Right atrium auricular region (tissue), 2 donors: ENCODE measurements at places on chromosomes 13 and 19. TPM values are rescaled to one million over a fixed set of nuclear protein-coding genes. Genes with fewer than 3 reads are reported as not detected.

GRCh38 chr13:79593641-79594275 is 112.8 kb downstream of the NDFIP2 start:
- DNase-seq, result no peak

The CDX2 gene
- not detected for total RNA-seq

The ZGLP1 gene
- total RNA-seq, result 0.90 TPM

The FPR2 gene
- 3.9 TPM for total RNA-seq

The GJB6 gene
- not detected for total RNA-seq

DNA sequence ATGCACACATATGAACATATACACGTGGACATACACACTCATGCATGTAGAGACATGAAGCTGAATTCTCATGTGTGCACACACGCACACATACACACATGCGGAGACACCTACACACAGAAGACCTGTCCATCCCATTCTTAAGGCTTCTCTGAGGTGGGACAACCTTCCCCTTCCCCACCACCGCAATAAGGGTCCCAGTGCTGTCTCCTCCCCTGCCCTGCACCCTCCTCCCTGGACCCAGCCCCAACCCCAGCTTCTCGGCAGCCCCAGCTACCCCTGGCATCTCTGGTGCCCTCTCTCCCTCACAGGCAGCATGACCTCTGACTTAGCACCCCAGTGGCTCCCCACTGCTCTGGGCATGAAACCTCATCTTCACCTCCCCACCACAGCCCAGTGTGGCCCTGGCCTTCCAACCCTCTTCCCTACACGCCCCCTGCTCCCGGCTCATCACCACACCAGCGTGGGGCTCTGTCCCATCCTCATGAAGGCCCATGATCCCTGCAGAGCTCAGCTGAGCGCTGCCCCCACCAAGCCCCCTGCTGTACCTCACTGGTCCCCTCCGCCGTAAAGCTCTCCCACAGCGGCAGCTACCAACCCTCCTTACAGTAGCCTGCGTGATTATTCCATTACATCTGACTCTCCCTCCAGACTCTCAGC is 204.1 kb upstream of the ZNF536 start:
- peak; percentile 46 for DNase-seq

DNA sequence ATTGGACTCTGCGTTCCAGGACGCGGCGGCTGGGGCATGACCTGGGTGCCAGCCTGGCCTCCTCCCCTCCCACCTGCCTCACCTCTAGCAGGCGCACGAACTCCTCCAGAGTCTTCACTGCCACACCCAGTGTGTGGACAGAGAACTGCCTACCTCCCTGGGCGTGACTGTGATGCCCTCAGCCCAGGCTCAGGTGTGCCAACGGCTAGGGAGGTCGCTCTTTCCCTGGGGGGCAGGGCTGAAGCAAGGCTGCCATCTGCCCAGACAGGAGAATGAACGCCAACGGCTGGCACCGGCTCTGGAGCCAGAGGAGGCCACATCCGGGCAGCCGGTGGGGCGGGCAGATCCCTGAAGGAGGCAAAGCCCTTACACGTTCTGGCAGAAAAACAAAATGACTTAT is 11.3 kb downstream of the NANOS3 start:
- no peak for DNase-seq

The C5AR2 gene
- 3.3 TPM for total RNA-seq

- DNase-seq, result no peak
These were observed 10.3 kb downstream of the NEK5 start for GRCh38 chr13:52118595-52118994.

- no peak for DNase-seq
These were observed 51.8 kb upstream of the GPI start for GRCh38 chr19:34313188-34313587.

GRCh38 chr13:65497265-65497664 is 1732.9 kb downstream of the PCDH9 start:
- no peak for DNase-seq

- DNase-seq, result no peak
These were observed 5.8 kb upstream of the TLE2 start for GRCh38 chr19:3034656-3035541.

GRCh38 chr13:40187841-40188591 is 478.4 kb downstream of the FOXO1 start:
- no peak for DNase-seq

DNA sequence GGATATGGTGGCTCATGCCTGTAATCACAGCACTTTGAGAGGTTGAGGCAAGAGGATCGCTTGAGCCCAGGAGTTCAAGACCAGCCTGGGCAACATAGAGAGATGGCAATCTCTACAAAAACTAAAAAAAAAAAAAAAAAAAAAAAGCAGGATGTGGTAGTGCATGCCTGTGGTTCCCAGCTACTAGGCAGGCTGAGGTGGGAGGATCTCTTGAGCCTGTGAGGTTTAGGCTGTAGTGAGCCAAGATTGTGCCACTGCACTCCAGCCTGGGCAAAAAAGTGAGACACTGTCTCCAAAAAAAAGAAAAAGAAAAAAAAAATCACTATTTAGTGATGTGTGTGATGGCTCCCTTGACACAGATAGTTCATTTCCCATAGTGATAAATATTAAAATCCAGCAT is 365.0 kb upstream of the NBEA start:
- DNase-seq, result no peak

DNA sequence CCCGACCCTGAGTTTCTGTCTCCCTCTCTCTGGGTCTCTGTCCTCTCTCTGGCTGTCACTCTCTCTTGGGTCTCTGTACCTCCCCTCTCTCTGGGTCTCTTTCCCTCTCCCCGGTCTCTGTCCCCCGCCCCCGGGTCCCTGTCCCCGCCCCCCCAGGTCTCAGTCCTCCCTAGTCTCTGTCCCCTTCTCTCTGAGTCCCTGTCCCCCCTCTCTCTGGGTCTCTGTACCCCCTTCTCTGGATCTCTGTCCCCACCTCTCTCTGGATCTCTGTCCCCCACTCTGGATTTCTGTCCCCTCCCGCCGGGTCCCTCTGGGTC is 2.3 kb upstream of the FTL start:
- DNase-seq, result no peak

GRCh38 chr13:42832341-42833096 is 51.1 kb downstream of the FAM216B start:
- no peak for DNase-seq

- no peak for DNase-seq
These were observed 3.5 kb downstream of the SLC7A9 start for GRCh38 chr19:32866061-32866460.

The CLEC4M gene
- total RNA-seq, result not detected

GRCh38 chr19:58409010-58409790 is 751 bp downstream of the ZNF584 start:
- DNase-seq, result no peak

DNA sequence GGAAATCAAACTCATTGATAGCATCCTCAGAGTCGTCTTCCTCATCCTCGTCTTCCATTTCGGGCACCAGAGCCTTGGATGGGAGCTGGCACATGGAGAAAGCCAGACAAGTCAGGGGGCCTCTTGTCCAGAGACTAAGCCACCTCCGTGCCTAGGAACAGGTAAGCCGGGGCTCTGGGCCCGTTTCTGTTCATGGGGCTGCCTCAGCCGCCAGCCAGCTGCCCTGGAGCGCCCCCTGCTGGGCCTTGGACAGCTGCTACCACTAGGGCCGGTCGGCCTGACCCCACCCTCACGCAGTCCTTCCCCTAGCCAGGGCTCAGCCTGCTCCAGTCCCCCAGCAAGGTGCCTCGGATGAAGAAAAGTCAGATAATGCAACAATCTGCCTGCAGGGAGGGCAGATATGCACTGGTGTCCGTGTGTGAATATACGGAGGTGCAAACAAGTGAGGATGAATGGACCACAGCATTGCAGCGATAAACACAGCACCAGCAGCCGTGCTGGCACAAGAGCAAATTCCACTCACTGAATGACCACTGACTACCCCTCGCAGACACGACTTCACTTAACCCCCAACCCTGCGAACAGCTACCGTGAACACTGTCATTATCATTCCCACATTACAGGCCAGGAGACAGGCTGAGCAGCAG is 11.9 kb upstream of the PRKD2 start:
- DNase-seq, result peak; percentile 71

The FAAP24 gene
- not detected for total RNA-seq

GRCh38 chr13:29924482-29925350 is 74.3 kb upstream of the UBL3 start:
- DNase-seq, result no peak

The LILRA1 gene
- not detected for total RNA-seq

- no peak for DNase-seq
These were observed 43.1 kb downstream of the TMEM255B start for GRCh38 chr13:113802090-113802531.

The OR7C1 gene
- not detected for total RNA-seq

DNA sequence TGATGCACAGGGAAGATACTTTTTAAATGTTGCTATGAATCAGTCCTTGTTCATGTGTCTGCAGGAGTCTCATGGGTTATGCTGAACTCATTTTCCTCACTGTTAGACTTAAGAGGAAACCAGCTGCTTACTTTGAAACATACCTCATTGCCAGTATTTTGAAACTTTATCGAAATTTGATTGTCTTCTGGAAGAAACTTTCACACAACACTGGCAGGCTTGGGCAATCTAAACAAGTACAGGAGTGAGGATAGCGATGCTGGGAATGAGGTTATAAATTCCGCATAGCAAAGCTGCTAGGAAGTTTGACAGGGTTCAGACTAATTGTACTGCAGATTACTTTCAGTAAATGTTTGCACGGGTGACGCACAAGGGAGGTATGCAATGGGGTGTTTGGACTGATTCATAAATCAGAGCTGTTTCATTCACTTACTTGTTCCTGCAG is 245.7 kb downstream of the DNAJC15 start:
- no peak for DNase-seq

The PRMT1 gene
- total RNA-seq, result 192 TPM

DNA sequence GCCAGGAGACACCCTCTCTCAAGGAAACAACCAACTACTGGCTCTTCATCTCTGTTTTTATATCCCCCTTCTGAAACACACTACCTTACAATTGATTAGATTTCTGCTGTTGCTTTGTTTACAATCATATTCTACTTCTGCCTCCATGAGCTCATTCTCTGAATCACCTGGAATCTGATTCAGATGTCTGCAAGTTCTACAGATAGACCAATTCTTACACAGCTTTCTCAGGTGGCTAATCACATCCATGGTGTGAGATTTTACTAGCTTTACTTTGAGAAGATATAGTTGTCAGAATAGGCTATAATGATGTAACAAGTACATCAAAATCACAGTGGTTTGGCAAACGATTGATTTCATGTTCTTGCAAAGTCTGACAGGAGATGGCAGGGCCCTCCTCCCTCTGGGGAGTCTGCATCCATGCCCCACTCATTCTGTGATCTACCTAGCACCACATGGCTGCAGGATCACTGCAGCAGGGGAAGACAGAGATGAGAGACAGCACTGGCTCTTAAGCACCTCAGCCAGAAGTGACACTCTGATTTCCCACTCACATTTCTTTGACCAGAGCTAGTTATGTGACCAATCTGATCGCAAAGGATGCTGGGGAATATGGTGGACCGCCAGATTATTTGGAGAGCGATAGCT is 243.7 kb downstream of the FOXO1 start:
- DNase-seq, result no peak

GRCh38 chr13:99246100-99246499 is 12.1 kb downstream of the GPR18 start:
- no peak for DNase-seq

GRCh38 chr19:7642295-7643030 is 5.6 kb downstream of the STXBP2 start:
- DNase-seq, result no peak

DNA sequence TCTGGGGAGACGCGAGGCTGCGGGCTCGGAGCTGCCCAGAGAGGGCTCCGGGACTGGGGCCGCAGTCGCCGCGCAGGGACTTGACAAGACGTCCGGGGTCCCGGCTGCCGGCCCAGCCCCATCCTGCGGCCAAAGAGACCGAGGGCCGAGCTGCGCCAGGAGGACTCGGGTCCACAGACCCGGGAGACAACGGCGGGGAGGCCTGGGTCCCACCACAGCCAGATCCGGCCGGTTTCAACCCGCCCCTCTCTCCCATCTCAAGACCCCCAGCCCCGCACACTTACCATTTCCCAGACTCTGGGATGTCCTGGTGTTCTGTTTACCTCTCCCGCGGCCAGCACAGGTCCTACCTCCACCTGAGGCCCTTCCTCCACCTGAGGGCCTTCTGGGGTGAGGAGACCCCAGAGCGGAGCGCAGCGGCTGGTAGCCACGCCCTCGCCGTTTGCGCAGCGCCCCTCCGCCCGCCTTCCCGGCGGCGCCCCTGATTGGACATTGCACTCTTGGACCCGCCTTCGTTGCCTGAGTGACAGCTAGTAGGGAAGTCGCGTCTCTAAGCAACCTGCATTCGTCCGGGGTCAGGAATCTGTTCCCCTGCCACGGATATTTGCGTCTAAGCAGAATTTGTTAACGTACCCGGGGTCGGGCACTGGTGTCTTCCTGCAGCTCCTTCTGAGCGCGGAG is at the start of gene ZNF709:
Gene ZNF709 (minus strand): TSS at position 446 of the 681 bp plus-strand sequence. CDS start 159 bp downstream, at position 287.
- DNase-seq, result peak; percentile 90

- DNase-seq, result peak; percentile 90
These were observed at the start of gene ZBTB7A for GRCh38 chr19:4066682-4067395. Gene ZBTB7A, minus strand, starts transcription at chr19:4066899. Its CDS starts 11,667 bp downstream, at chr19:4055232.

DNA sequence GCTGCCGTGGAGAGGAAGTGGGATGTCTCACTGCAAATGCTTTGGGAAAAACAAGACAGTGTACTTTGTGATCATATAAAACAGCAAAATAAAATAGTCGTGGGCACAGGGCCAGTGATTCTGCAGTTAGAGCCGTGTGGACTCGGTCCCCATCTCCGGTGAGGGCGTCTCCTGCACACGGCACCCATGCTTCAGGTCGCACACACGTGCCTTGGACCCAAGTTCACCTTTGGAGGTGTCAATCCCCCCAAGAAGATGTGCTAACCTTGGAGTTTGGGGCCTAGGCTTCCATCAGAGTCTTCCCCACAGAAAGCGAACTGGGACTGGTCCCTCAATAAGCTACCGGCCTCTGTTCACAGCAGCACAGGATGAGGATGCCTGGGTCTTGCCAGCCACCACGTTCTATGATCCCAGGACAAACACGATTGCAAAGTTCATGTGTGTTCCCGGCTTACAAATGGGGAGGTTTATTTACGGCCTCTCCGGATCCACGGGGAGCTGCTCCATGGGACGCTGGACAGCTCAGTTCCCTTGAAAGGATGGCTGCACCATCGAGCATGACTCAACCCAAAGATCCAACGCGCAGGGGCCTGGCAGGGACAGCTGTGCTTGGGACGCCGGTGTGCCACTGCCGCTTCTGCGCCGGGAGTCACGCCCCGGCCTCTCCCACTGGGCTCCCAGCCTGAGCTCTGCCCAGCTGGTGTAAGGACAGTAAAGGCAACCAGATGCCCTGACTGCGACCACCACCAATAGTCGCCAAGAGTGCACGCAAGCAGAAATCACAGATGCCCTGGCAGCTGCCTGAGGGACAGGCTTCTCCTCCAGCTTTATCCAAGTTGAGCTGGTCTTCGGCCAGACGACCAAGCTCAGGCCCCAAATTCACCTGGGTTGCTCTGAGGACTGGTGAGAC is 8.6 kb downstream of the GAS6 start:
- DNase-seq, result peak; percentile 59

The CCDC169 gene
- total RNA-seq, result 0.28 TPM

GRCh38 chr13:28568286-28568685 is 73.4 kb upstream of the FLT1 start:
- peak; percentile 73 for DNase-seq

The PEAK3 gene
- 1.5 TPM for total RNA-seq
